ENCODE measurements at places on chromosomes 16 and 17.

DNA sequence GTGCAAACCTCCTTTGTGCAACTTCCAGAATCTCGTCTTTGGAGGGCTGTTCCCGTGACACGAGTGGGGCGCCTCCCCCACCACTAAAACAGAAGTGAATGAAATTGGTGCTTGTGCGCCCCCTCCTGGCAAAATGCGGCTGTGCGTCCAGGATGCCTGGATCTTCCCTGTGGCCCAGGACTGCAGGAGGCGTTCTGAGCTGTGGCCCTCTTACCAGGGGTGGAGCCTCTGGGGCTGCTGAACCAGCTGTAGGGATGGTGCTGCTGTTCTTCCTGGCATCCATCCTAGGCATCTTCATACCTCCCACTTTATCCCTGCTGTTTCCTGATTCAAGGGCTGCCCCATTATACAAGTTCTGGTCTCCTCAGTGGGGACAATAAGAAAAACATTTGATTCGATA, 18.5 kb upstream of the NAGLU start:
- DNase-seq = peak; percentile 67

DNA sequence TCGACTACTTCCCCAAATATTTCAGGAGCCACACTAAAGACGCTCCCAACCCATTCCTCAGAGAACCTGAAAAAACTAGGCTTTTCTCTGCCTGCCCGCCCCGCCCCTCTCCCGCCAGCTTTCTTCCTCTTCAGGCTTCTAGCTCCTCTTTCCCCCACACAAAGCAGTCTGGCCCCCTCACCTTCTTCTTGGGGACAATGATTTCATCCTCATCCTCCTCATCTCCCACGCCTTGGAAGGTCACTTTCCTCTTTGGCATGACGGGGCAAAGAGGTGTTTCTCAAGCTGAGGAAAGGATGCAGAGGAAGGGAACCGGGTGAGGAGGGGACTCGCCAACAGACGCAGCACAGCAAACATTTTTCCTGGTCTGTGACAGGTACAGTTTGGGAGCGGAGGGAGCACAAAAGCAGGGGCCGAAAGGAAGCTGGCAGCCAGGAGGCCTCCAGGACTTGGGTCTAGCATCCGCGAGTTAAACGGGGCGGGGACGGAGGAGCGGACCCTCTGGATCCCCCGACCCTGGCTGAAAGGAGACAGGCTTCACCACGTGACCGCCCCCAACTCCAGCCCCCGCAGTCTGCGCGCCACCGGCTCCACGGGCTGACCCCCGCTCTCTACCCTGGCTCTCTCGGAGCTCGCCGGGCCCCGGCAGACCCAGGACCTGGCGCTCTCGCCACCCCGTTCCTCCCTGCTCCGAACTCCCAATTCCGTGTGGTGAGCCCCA, 525 bp downstream of the CD2BP2 start:
- DNase-seq = no peak

DNA sequence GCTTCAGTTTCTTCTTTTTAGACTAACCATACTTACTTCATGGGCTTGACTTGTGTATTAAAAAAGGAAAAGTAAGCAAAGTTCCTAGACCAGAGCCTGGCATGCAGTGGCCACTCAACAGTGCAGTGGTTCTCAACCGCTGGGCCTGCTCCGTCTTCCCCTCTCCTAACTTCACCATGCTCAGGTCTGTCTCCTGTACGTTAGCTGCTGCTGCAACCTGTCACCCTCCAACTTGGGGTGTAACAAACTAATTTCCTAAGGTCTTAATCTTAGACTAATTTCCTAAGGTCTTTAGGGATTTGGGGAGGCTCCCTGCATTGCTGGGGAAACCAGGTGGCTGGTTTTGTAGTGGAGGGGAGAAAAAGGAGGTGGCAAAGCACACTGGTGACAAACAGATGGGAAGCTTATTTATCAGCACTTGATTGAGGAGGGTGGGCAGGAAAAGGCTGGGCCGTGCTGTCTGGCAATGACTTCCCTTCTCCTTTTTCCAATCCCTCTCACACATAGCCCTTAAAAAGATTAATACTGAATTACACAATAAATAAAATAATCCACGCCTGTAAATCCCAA, 2.2 kb upstream of the ARL4D start:
- DNase-seq = no peak

DNA sequence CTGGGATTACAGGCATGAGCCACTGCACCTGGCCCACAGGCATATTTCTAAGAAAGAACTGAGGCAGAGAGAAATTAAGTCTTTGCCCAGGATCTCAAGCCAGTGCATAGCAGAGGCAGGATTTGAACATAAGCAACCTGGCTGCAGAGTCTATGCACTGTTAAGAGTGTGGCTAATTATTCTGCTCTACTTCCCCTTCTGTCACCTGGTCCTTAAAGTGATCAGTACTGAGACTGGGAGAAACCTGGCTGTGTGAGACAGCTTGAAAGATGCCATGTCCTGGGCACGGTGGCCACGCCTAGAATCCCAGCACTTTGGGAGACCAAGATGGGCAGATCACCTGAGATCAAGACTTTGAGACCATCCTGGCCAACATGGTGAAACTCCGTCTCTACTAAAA, 58.1 kb downstream of the IQCK start:
- DNase-seq = no peak

GRCh38 chr17:34902831-34903547, 58.3 kb downstream of the CCT6B start:
- no peak for DNase-seq

DNA sequence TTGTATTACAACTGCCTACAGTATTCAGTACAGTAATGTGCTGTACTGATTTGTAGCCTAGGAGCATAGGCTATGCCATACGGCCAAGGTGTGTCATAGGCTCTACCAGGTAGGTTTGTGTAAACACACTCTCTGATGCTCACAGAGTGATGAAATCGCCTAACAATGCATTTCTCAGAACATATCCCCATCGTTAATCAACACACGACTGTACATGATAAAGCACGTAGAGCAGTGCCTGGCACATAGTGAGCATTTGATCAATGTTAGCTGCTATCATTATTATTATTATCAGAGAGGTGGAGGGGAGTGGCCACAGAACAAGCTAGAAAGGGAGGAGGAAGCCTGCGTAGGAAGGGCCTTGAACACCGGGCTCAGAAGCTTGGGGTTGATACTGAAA, 81.1 kb upstream of the LHX1 start:
- no peak for DNase-seq

GRCh38 chr17:81395600-81396277, 482 bp downstream of the BAHCC1 start:
- DNase-seq = no peak

- no peak for DNase-seq
Observed at GRCh38 chr17:44074231-44074910, 3.8 kb downstream of the G6PC3 start.

GRCh38 chr17:81402530-81402941, 7.3 kb downstream of the BAHCC1 start:
- no peak for DNase-seq
